ENCODE measurements at places on chromosomes 7 and 10.

DNA sequence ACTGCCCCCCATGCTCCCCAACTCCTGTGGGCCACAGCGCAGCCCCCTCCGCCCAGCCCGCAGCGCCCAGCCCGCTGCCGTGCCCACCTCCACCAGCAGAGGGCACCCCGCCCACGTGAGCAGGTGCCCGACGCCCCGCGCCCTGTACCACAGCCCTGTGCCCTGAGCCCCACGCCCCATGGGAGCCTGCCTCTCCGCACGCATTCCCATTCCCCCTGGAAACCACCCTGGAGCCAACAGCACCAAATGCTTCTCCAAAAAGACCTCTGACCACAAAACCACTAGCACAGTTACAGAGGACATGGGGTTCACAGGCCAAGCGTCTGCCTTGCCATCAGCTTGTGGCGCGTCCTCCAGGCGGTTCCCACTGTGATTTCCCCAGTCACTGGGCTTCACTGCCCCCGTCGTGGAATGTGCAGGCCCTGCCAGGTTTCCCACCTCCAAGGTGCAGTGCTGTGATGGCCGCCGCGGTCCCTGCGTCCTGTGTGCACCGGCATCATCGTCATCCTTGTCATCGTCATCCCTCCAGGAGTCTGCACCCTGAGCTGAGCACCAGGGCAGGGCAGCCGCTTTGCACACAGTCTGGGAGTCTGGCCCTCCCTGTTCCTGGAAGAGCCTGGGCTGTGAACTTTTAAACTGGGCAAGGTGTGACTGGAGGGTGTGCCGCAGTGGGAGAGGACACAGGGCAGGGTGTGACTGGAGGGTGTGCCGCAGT, 61.7 kb downstream of the PWWP2B start:
- DNase-seq, result no peak

GRCh38 chr10:57716884-57717283, 550.8 kb downstream of the IPMK start:
- DNase-seq, result no peak

DNA sequence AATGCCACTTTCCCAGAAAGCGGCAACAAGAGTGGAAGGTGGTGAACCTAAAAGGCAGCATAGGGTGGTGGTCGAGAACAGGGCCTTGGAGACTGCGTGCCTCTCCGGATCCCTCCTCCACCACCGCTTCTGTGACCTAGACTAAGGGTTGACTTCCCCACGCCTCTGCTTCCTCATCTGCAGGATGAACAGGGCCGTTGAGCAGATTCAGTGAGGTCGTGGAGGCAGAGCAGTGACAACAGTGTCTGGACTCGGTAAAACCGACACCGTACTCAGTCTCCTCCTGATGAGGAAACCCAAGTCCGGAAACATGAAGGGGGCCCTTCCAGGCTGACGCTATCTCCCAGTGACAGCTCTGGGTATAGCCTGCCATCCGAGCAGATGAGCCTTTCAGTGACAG, 162.6 kb downstream of the CELF2 start:
- DNase-seq, result no peak

GRCh38 chr7:2105917-2106316, 126.8 kb downstream of the MAD1L1 start:
- no peak for DNase-seq

DNA sequence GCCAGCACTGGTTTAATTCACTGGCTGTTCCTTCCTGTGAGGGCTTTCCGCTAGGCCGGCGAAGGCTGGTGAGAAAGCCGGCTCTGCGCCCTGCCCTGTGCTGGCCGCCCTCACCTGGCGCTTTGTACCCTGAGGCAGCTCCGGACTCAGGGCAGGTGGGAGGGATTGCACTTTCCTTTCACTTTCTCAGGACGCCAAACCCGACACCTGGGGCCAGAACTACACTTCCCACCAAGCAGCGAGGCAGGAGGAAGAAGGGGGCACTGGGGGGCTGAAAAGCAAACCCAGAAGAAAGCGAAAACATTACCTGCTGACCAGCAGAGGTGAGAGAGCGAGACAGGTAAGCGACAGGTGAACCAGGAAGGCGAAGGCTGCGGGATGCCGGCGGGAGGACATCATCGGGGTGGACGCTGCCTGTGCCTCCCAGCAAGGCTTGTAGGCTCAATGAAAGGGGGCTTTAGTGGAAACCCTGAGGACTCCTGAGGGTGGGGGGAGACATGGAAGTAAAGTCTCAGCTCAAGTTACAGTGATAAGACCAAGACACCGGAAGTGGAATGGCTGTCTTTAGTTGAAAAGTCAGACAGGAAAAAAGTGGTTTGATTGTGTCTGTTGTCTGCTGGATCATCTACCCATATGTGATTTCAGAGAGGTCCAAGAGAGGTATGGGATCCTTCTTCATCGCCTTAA, at the start of gene RAB19:
Gene RAB19, plus strand, starts transcription at position 181 of the 687 bp plus-strand sequence. CDS start 3,589 bp downstream, outside the sequence.
- DNase-seq, result no peak

- DNase-seq, result no peak
Measured at GRCh38 chr7:88669913-88670312, 89.6 kb upstream of the ZNF804B start.

GRCh38 chr10:73922007-73922863, 11.3 kb downstream of the PLAU start:
- no peak for DNase-seq

DNA sequence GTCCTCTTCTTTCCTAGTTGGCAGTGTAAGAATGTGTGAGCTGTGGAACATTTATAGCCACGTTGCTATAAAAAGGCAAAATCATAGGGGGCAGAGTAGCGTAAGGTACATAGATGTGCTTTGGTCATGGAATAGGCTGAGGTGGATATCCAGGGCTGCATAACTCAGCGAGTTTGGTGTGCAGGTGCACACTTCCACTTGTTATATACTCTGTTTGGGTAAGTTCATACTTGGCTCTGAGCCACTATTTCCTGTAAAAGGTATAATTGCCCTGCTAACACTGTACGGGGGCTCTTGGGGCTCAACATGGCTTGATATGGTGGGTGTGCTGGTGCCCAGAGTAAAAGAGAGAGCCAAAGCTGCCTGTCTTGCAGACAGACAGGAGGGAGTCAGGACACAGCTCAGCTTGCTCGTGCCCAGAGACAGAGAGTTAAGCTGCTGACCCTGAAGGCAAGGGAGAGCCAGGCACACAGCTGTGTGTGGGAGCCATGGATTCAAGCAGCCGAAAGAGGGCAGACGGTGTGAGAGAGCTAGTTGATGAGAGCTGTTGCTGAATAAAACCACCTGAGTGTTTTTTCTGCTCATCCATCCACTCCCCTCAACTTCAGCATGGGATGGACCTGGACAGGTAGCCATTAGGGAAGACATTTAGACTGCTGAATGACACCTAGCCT, 126.7 kb downstream of the DKK1 start:
- DNase-seq, result no peak

- no peak for DNase-seq
Measured at GRCh38 chr10:132554991-132555647, 17.5 kb downstream of the INPP5A start.

- DNase-seq, result no peak
Measured at GRCh38 chr10:73248259-73248724, 1.2 kb upstream of the DNAJC9 start.

GRCh38 chr7:142328551-142328950, 70.7 kb upstream of the PRSS58 start:
- DNase-seq, result no peak

DNA sequence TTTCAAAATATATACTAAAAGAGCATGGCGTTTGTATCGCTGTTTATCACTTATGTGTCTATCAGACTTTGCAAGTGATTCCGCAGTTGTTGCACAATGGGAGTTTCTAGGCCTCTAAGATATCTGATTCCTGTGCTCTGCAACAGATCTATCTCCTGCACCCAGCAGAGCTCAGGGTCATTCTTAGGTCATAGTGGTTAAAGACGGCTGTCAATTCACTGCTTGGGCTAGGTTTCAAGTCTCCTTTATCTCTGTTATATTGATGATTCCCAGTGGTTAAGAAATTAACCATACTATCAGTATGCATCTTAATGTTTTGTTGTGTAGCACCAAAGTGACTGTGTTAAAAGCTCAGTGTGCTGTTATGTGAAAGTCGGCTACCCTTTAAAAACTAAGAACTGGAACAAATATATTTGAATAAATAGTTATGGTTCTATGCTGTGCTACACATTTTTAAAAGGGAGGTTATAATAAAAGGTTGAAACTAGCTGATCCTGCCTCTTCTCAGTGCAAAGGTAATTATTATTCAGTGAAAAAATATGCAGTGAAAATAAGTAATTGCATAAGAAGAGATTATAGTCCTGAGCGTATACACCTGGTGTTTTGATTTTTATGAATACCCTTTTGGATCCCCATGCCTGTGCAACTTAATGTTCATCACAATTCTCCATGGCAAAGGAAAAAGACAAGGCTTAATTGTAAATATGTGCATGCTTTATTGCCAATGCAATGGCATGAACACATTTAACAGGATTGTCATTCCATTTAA, 24.0 kb downstream of the HOXA1 start:
- DNase-seq, result no peak

GRCh38 chr7:121020989-121021969, 32.8 kb downstream of the CPED1 start:
- no peak for DNase-seq

DNA sequence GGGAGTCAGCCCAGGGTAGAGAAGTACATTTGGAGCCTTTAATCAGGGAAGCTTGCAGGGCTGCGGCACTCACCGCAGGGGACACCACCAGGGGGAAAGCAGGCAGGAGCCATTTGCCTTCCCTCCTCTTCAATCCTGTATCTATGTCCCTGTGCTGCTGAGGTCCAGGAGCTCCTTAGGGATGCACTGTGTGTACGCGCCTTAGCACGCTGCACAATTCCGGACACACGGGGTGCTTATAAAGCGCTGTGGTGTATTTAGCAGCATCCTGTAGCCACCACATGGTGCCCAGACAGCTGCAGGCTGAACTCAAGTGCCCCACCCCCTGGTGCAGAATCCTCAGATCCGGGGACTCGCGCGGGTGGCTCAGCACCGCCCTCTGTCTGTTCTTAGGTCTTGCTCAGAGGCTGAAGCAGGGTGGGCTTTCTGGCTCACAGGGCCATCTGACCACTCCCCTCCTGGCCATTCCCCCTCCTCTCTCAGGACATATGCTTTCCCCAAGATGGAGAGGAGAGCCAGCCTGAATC, 421.4 kb downstream of the SDK1 start:
- no peak for DNase-seq

DNA sequence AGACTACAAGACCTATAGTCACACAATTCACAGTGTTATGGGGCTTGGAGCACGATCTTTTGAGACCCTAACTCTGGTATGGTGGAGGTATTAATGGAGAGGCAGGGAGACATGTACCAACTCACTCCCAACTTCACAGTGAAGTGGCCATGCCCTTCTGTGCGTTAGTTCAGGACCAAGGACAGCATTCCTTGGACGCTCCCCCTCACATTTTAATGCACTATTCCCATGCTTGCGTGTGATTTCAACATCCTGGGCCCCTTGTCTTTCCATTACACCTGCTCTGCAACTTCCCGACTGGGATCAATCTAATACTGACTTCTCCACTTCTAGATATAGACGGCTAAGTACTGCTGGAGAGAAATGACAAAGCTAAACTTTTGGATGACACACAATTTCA, 72.7 kb downstream of the PLCE1 start:
- no peak for DNase-seq

DNA sequence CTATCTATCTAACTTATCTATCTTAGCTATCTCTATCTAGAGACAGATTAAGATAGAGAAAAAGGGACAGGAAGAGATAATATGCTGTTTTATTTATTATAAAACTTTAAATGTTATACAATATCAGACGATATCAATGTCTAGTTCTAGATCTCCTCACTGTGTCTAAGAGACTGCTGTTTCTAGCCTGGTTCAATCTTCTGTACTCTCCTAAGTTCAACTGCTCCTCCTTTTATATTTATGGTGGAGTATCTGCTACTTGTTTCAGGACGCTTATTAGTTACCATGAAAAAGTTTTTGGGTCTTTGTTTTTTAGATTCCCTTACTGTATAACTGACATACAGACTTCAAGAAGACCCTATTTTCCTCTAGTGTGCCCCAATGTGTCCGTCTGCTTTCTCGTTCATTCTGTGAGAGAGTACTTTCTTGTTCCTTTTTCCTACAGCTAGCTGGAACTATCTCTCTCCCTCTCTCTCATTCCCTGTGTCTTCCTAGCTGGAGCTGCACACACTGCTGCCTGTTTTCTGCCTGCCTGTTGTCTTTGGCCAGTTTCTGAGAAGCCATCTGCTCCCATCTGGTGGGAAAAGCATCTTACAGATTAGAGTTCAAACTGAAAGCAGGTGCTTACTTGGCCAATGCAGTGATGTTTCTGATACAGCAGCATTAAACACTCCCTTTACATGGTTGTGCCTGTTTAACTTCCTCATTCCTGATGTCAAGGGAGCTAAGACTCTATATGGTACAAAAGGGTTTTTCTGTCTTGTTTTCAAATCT, 49.4 kb upstream of the ARL4A start:
- no peak for DNase-seq

- DNase-seq, result no peak
Measured at GRCh38 chr10:61592581-61592980, 70.1 kb upstream of the CABCOCO1 start.

Measured in fibroblast of skin of left quadriceps (primary cell).